ENCODE measurements at places on chromosomes 1 and 21.

DNA sequence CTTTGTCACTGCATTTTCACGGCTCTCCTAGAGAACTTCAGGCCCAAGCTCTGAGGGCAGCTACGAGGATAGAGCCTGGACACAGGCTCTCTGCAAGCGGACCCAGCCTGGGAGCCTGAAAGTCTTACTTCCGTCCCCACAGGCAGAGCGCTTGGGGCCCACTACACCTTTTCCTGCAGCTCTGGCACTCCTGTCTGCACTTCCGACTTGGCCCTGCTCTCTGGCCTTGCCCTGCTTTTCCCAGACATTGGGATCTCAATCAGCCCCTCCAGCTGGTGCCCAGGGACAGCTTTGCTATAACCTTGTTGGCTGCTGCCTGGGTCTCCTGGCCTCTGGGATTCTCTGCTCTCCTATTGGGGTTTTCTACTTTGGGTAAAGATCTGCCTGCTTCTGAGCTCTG, 27.6 kb downstream of the WNT4 start:
- no peak for DNase-seq

GRCh38 chr1:167665469-167665868, 35.4 kb downstream of the RCSD1 start:
- no peak for DNase-seq

DNA sequence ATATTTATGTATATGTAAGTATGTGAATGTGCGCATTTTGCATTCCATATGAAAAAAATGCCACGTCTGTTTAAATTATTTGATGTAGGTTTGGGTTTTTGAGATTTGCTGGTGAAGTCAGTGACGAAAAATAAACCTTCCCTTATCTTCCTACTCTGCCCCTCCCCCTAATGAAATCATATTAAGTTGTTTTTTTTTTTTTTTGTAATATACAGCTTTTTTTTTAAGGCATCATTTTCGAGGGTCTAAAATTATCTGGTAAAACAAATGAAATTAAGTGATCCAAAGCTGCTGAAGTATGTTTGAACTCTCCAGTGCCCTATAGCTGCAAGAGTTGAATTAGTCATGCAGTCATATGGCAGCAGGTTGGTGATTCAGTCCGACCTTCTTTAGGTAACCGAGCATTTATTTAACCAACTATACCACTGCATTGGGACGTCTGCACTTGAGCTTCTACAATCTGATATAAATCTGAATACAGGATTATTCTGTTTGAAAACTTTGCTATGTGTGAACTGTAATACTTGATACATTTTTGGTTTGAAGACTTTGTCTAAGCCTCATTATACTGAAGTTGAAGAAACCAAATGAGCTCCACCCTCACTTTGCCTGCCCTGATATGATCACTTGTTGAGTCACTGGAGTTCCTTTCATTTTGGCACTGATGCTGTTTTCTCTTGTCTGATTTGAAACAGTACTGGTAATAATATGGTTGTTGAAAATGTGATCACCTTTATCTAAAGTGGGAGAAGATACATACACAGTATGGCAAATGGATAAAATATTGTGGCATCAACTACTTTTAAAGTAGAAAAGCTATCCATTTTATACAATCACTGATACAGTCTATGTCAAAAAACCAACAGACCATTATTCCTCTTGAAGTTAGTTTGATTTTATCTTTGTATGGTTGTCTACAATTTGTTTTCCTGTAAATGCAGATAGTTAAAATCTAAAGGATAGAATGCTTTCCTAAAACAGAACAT, 11.7 kb downstream of the PDIK1L start:
- DNase-seq, result no peak

GRCh38 chr1:32755810-32756159, 53.2 kb upstream of the SYNC start:
- no peak for DNase-seq

- no peak for DNase-seq
Measured at GRCh38 chr1:42529724-42530181, 66.7 kb downstream of the CCDC30 start.
